ENCODE measurements at places on chromosomes 5 and 9.

- DNase-seq, result no peak
These were observed 6.1 kb upstream of the TUSC1 start for GRCh38 chr9:25684321-25684720.

- no peak for DNase-seq
These were observed 184.2 kb downstream of the NSG2 start for GRCh38 chr5:174229514-174230370.

GRCh38 chr5:112656451-112656850 is 81.2 kb upstream of the APC start:
- no peak for DNase-seq

- DNase-seq, result no peak
These were observed at the start of gene S1PR3 for GRCh38 chr9:88991066-88992034. TSS of gene S1PR3 (plus strand) at chr9:88991468. CDS start at chr9:89001201, 9,733 bp downstream.

- no peak for DNase-seq
These were observed 43.1 kb upstream of the IGFBPL1 start for GRCh38 chr9:38467404-38467803.

- DNase-seq, result peak; percentile 69
These were observed 11.9 kb downstream of the GLIPR2 start for GRCh38 chr9:36148311-36149051.

DNA sequence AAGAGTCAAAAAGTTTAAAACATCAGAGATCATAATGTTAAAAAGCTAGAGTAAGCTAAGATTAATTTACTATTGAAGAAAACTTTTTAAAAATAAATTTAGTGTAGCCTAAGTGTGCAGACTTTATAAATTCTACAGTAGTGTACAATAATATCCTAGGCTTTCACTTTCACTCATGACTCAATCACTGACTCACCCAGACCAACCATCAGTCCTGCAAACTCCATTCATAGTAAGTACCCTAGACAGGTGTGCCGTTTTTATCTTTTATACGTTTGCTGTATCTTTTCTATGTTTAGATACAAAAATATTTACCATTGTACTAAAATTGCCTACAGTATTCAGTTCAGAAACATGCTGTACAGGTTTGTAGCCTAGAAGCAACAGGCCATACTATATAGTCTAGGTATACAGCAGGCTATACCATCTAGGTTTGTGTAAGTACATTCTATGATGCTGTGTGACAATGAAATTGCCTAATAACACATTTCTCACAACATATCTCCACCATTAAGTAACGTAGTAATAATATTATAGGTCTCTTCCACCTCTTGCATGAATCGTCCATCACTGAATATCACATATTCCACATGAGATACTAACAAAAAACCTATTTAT is 59.2 kb downstream of the MEGF9 start:
- DNase-seq, result no peak

- no peak for DNase-seq
These were observed 72.3 kb downstream of the RAD23B start for GRCh38 chr9:107355394-107355793.

- DNase-seq, result no peak
These were observed 201.2 kb upstream of the GAS1 start for GRCh38 chr9:87148331-87149104.

DNA sequence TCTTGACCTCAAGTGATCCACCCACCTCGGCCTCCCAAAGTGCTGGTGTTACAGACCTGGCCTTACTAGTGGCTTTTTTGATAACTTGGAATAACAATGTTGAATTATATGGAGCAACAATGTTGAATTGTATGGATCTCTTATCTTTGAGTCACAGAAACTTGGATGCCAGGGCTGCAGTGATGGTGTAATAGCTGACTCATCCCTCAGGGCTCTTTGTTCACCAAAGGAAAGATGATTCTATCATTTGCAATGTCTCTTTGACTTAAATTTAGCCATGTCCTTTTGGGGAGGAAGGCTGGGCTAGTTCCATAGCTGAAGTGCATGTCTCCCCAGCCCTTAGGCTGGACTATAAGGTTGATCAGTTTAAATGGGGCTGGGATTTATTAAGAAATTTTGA is 172.3 kb downstream of the PDZD2 start:
- no peak for DNase-seq

DNA sequence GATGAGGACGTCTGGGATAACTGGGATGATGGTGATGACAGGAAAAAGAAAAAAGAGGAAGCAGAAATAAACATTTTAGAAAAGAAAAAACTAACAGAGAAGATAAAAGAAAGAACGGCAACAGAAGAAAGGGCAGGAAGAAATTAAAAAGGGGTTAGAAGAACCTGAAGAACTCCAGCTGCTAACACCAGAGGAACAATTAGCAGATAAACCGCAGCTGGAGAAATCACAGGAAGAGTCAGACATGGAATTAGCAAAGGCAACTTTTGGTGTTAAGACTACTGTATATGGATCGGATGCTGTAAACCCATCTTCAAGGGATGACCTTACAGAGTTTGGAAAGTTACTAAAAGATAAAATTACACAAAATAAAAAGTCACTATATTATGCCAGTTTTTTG is 15.4 kb downstream of the CTSL start:
- no peak for DNase-seq

DNA sequence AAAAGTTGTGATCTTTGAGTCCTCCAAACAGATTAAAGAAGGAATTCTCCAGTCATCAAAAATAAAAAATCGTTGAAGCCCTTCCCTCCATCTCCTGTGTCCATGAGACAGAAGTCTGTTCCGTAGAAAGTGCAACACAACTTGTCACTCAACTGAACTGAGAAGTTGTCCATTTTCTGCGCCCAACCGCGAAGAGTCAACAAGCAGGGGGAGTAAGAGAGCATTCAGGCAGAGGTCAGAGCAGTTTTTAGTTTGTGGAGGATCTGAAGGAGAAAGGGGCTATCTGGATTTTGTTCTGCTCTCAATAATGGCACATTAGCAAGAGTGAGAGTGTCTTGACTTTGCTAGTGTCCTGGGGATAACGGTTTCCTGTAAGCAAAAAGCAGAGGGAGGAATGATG is 303.9 kb downstream of the ICE1 start:
- DNase-seq, result no peak

- no peak for DNase-seq
These were observed 1.1 kb upstream of the SMC2 start for GRCh38 chr9:104092875-104093600.

DNA sequence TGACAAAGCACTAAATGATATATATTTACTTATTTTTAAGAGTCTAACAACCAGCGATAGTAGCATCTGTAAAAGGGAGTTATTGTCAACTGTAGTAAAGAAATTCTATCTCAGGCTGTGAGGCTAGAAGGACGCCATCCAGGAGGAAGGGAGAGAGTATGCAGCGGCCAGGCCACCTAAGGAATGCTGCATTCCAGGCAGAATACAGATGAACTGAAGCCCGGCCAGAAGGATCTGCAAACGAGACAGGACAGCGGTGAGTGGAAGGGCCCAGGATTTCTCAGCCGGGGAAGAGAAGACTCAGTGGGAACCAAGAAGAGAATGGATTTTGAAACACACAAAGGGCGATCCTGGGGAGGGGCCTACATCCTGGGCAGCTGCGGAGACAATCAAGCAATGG is 7.4 kb downstream of the RETREG1 start:
- no peak for DNase-seq

DNA sequence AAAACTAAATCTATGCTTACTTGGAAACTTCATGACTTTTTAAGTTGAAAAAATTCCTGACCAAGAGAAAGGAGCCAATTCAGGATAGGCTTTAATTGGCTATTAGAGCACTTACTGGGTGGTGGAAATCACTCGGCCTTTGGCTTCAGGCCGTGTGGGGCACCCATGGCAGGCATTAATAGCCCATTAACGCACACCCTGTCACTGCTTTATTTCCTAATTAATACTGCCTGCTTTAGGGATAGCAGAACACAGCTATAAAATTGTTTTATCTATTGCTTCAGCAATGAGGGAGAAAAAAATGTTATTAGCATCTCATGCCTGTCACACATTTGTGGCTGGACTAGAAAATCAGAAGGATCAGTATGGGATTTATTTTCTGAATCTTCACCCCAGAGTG is 58.1 kb downstream of the PSAT1 start:
- DNase-seq, result no peak

DNA sequence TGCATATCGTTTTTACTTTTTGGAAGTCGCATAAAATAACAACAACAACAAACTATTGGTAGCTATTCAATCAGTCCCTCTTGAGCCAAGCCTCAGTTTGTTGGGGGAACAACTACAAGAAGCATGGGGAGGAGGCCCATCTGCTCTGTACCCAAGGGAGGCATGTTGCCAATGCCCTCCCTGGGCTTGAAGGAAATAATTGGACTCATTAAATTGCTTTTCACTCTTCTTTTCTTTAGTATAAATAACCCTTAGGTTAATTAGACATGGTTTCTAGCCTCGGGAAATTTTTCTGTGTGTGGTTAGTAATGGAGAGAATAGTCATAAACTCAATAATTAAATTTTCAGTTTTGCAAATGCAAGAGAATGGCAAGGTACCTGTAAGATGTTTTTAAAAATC is 500.7 kb downstream of the TLE4 start:
- DNase-seq, result no peak

GRCh38 chr5:92459654-92460053 is 1076.5 kb upstream of the ARRDC3 start:
- DNase-seq, result no peak

DNA sequence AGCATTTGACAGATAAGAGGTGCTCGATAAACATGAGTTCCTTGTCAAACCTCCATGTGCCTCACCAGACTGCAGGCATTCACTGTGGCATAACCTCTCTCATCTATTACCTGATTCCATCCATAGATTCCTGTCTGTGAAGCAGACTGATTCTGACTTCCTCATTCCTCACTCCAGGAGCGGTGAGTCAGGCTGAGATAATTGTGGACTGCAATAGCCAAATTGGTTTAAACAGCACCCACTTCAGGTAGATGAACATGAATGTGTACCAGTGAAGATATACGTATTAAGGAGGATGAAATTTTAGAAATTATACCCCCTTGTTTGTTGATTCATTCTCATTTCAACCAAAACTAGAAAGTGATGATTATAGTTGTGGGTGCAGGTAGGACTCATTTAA is 391.2 kb downstream of the HINT1 start:
- peak; percentile 74 for DNase-seq

- DNase-seq, result no peak
These were observed 8.5 kb upstream of the NEURL1B start for GRCh38 chr5:172632346-172633092.

DNA sequence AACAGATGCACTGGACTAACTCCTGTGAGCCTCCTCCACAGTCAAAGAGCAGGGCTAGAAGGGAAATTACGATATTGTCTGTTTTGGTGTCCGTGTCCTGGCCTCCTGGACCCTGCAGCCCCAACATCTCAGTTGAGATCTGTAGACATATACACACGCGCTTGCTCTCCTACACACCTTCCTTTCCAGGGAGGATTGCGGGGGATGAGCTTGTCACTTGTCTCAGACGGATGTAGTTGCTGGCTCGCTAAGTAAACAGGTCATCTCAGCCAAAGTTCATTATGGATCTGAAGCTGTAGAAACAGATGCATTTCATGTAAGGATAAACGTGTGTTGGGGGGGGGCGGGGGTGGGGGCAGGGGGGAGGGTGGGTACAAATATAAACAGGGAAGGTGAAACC is 549.3 kb downstream of the CCDC171 start:
- no peak for DNase-seq

DNA sequence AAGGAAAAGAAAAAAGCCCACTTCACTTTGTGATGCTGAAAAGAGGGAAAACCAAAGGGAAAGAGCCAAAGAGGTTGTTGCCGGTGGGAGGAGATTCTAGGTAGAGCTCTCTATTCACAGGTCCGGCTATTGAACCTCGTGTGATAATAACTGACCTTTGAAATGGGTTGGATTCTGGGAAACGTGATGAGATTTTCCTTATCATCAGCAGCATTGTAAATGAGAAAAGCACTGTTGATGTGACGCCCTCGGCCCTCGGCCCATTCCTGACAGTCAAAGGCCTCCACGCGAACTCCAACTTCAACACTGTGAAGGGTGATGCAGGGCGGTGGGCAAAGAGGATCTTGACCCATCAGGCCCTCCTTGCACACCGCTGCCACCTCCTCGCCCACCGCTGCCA is 43.3 kb downstream of the ZCCHC9 start:
- DNase-seq, result no peak

- DNase-seq, result no peak
These were observed 6.7 kb downstream of the AP3B1 start for GRCh38 chr5:78287833-78288232.

DNA sequence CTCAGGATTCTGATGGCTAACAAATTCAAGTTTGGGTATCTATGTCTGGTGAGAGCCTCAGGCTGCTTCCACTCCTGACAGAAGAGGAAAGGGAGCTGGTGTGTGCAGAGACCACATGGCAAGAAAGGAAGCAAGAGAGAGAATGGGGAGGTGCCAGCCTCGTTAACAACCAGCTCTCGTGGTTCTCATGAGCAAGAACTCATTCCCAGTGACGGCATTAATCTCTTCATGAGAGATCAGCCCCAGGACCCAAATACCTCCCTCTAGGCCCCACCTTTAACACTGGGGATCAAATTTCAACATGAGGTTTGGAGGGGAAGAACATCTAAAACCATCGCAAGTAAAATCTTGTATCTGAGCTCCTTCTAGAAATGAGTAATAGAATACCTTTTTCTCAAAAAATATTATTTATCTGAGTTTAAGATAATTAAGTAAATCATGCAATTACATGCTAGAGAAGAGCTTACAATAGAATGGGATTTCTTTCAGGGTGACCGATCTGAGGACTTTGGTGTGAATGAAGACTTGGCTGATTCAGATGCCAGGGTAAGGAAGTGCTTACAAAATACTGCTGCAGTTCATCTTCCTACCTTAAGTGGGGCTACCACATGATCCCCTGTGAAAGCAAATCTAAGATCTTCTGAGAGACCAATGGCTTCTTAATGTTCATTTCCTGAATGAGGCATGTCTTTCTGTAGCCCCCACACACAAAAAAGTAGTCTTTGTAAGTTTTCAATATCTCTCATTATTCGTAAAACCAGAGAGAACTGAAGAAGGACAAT is 11.5 kb downstream of the ANXA1 start:
- peak; percentile 38 for DNase-seq

DNA sequence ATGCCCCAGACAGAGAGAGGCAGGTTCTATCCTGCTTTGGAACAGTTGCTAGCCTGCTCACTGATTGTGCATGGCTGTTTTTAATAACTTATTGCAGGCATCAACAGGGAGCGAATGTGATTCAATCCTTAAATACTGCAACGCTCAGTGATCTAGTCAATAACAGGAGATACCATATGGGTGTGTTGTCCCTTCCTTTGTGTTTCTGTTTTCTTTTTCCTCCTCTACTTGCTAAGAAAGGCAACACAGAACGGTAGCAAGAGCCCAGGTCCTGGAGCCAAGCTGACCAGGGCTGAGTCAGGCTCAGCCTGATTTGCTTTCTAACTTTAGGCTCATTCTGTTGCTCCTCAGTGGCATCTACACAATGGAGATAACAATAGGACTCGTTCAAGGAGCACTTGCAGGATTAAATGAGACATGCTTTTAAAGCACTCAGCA is 98.6 kb upstream of the EQTN start:
- DNase-seq, result no peak

DNA sequence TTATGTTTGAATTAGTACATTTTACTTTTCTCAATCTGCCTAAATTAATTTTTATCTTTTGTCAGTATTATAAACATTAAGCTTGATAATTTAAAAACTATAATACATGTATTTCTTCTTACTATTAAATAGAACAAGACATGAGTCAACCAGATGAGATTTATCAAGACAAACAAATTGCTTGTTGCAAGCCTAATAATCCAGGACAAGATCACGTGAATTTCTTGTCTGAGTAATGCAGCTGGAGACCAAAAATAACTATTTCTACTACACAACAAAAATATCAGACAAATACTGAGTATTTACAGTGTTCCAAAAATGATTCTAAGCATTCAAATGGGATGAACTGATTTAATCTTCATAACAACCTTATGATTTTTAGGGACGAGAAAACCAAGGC is 339.1 kb upstream of the PRR16 start:
- DNase-seq, result no peak

Data from HT-29 (cell line).